Right ventricle myocardium superior (tissue), 1 donor: ENCODE measurements at places on chromosomes 1 and 21. TPM values are rescaled to one million over a fixed set of nuclear protein-coding genes. Genes with fewer than 3 reads are reported as not detected.

ILDR2 gene
- total RNA-seq = 4.1 TPM

IL22RA1 gene
- 0.16 TPM for total RNA-seq

KAZN gene
- 3.7 TPM for total RNA-seq

TAL1 gene
- 3.8 TPM for total RNA-seq

EVA1C gene
- 12.9 TPM for total RNA-seq

KLHL17 gene
- 5.6 TPM for total RNA-seq

KRTAP19-1 gene
- not detected for total RNA-seq

RAB4A gene
- 103 TPM for total RNA-seq

RBM11 gene
- total RNA-seq = not detected

KCNK1 gene
- 23.9 TPM for total RNA-seq

ADGRL4 gene
- total RNA-seq = 18.3 TPM

SERPINC1 gene
- total RNA-seq = 0.51 TPM

TCHH gene
- total RNA-seq = not detected

TDRD5 gene
- total RNA-seq = not detected

IL10RB gene
- 8.8 TPM for total RNA-seq

TTC4 gene
- 14.8 TPM for total RNA-seq

LMX1A gene
- not detected for total RNA-seq

CATSPER4 gene
- total RNA-seq = not detected

CAPZB gene
- 222 TPM for total RNA-seq

OR6K2 gene
- not detected for total RNA-seq

UTS2 gene
- not detected for total RNA-seq

CD84 gene
- 2.5 TPM for total RNA-seq

DRAXIN gene
- total RNA-seq = 0.05 TPM

KRTAP11-1 gene
- not detected for total RNA-seq

CFHR1 gene
- total RNA-seq = not detected

KRTAP10-7 gene
- not detected for total RNA-seq

AIRE gene
- total RNA-seq = not detected

TMEM269 gene
- not detected for total RNA-seq

SYT6 gene
- total RNA-seq = not detected
